T-cell (primary cell): ENCODE measurements at places on chromosomes 2 and 18.

DNA sequence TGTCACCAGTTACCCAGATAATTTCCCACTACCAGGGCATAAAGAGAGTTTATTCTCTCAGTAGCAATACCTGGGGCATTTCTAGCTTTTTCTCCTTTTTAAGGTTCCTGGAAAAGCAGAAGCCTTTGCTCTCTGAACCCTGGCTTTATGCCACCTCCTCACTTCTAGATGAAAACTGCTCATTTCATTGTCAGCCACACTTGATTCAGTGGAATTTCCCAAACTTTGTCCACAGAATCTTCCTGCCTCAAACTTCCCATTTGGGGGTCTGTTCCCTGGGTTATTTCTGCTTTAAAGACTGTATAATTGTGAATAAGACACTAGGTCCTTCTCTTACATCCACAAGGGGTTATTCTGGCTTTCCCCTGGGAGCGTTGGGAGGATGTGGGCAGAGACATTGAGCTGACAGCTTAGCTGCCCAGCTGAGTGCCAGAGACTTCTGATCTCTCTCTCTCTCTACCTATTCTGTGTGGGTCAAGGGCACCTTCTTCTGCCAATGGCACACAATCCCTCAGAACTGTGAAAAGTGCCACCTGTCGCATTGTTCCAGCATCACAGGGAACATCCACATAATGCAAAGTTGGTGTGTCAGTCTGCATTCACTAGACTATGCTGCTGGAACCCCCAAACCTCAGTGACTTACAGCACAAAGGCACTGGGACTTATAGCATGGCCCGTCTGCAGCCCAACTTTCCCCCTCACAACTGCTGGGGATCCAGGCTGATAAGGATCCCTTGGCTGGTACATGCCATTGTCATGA, 19.9 kb upstream of the NRP2 start:
- H3K36me3 ChIP-seq, result no peaks in the 10 kb centered on the region
- H3K27ac ChIP-seq, result no peak overlapping the region
- no peak overlapping the region for H3K4me3 ChIP-seq

DNA sequence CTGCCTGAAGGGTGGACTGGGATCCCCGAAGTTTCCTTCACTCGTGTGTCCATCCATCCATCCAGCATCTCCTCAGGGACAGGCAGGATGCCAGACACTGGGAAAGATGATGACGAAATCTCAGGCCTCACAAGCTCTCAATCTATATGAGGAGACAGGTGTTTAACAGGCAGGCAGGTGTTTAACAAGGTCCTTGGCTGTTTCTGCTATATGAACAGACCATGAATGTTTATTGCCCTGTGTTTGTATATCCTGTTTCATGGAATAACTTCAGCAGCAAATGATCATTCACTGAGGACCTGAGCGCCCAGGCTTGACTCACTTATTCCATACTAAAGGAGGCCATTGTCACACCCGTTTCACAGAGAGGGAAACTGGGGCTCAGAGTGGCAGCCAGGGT, 685.8 kb upstream of the HS6ST1 start:
- no peak overlapping the region for H3K4me3 ChIP-seq
- DNase-seq, result no peak
- H3K27me3 ChIP-seq, result no peaks in the 10 kb centered on the region
- no peak overlapping the region for H3K27ac ChIP-seq

GRCh38 chr2:157593411-157593810, 35.3 kb downstream of the ACVR1C start:
- no peaks in the 10 kb centered on the region for H3K36me3 ChIP-seq
- H3K27ac ChIP-seq, result no peak overlapping the region
- H3K27me3 ChIP-seq, result no peaks in the 10 kb centered on the region
- H3K4me1 ChIP-seq, result no peaks in the 10 kb centered on the region

- H3K4me1 ChIP-seq, result no peaks in the 10 kb centered on the region
- H3K27me3 ChIP-seq, result no peaks in the 10 kb centered on the region
- H3K36me3 ChIP-seq, result no peaks in the 10 kb centered on the region
- H3K27ac ChIP-seq, result no peak overlapping the region
- H3K4me3 ChIP-seq, result no peak overlapping the region
Observed at GRCh38 chr2:7795778-7796563, 878.8 kb downstream of the RNF144A start.
